ENCODE measurements at places on chromosomes 13 and 19.

- DNase-seq: no peak
Measured at GRCh38 chr13:50303963-50304721, 288.9 kb downstream of the KCNRG start.

DNA sequence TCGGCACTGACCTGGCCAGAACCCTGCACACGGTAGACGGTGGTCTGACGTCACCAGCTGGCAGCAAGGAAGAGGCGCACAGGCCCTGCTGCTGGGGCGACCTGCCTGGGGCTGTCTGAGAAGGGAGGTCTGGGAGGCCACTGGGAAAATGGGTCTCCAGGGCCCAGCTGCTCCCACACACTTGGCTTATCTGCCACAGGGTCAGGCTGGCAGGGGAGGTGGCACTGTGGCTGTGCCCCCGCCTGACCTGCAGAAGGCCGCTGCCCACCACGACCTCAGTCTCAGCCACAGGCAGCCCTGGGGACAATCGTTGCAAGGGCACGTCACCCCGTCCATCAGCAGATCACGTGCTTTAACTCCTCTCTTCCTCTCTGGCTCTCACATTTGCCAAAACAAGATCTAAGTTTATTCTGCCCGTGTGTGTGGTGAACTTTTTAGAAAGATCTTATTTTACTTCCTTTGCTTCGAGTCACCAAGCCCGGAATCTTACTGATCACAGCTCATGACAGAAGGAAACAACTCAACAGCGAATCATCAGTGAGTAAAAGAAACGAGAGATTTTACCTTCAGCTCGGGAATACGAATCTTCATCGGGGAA is 45.2 kb upstream of the RANBP3 start:
- no peak for DNase-seq

- no peak for DNase-seq
Measured at GRCh38 chr13:81001828-81002385, 661.0 kb upstream of the SPRY2 start.

DNA sequence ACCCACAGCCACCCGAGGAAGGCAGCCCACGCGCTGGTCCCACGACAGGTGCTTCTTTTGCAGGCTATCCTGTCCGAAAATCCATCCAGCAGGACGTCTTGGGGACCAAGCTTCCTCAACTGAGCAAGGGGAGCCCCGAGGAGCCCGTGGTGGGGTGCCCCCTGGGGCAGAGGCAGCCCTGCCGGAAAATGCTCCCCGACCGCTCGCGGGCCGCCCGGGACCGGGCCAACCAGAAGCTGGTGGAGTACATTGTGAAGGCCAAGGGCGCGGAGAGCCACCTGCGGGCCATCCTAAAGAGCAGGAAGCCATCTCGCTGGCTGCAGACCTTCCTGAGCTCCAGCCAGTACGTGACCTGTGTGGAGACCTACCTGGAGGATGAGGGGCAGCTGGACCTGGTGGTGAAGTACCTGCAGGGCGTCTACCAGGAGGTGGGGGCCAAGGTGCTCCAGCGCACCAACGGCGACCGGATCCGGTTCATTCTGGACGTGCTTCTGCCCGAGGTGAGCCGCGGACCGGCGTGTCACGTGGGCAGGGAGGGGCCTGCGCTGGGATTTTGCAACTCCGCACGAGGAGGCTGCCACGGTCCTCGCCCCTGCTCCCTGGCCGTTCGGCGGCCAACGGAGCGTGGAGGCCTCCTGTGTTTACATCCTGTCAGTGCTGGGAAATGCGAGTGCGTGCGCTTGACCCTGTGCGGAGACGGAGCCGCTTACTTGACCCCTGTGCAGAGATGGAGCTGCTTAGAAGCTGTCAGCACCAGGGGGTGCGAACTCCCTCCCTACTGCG is 12.9 kb upstream of the NDUFS7 start:
- DNase-seq: no peak

DNA sequence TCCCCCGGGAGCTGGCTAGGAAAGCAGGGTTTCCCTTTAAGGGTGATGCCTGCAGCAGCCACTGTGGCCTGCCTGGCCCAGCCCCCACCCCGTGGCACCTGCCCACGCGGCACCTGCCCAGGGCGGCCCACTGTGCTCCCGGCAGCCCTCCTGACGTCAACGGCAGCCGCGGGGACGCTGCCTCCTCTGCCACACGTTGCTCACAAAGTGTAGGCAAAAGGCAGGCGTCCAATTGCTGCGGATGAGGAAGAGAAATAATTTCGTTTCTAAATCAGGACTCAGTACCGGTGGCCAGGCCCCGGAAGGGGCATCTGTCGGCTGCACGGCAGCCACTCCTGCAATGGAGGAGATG is 122.3 kb downstream of the URI1 start:
- no peak for DNase-seq

GRCh38 chr19:595326-596262 is 5.9 kb downstream of the HCN2 start:
- DNase-seq: no peak

DNA sequence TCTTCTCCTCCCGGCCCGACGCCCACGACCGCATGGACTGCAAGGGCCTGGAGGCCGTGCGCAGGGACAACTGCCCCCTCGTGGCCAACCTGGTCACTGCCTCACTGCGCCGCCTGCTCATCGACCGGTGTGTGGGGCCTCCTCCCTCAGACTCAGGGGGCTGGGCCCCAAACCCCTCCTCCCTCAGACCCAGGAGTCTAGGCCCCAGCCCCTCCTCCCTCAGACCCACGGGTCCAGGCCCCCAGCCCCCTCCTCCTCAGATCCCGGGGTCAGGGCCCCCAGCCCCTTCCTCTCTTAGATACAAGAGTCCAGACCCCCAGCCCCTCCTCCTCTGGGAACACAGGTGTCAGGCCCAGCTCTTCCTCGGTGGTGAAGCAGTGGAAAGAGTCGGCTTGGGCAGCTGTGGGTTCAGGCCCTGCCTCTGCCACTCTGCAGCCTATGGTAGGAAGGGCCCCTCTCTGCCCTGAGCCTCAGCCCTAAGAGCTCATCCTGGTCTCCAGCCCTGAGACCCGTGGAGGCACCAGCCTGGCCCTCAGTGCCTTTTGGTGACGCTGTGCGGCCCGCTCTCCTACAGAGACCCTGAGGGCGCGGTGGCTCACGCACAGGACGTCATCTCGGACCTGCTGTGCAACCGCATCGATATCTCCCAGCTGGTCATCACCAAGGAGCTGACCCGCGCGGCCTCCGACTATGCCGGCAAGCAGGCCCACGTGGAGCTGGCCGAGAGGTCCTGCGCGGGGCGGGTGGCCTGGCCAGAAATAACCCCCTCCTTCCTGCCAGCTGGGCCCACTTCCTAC is 3.7 kb upstream of the SPIB start:
- peak; percentile 15 for DNase-seq

- no peak for DNase-seq
Measured at GRCh38 chr19:6228551-6229215, 51.1 kb downstream of the MLLT1 start.

- DNase-seq: no peak
Measured at GRCh38 chr13:110257408-110257807, 49.5 kb downstream of the COL4A1 start.

DNA sequence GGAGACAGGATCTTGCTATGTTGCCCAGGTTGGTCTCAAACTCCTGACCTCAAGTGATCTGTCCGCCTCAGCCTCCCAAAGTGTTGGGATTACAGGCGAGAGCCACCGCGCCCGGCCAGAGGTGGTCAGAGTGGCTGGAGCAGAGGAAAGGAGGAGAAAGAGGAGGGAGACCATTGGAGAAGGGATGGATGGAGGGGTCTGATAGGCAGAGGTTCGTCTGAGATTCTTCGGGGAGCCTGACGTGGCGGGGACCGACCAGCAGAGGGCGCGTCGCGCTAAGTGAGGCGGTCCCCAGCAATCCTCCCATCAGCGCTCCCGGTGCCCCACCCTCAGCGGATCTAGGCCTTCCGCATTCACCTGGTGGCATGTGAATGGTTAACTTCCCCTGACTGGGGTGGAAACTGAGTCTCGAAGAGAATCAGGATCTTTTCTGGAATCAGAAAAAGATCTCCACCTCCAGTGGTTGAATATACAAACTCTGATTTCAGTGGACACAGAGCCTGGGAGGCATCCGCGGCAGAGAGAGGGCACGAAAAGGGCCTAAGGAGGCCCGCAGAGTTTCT is 8.8 kb downstream of the GTPBP3 start:
- DNase-seq: no peak

- DNase-seq: no peak
Measured at GRCh38 chr19:1052349-1052975, 12.6 kb downstream of the ABCA7 start.

DNA sequence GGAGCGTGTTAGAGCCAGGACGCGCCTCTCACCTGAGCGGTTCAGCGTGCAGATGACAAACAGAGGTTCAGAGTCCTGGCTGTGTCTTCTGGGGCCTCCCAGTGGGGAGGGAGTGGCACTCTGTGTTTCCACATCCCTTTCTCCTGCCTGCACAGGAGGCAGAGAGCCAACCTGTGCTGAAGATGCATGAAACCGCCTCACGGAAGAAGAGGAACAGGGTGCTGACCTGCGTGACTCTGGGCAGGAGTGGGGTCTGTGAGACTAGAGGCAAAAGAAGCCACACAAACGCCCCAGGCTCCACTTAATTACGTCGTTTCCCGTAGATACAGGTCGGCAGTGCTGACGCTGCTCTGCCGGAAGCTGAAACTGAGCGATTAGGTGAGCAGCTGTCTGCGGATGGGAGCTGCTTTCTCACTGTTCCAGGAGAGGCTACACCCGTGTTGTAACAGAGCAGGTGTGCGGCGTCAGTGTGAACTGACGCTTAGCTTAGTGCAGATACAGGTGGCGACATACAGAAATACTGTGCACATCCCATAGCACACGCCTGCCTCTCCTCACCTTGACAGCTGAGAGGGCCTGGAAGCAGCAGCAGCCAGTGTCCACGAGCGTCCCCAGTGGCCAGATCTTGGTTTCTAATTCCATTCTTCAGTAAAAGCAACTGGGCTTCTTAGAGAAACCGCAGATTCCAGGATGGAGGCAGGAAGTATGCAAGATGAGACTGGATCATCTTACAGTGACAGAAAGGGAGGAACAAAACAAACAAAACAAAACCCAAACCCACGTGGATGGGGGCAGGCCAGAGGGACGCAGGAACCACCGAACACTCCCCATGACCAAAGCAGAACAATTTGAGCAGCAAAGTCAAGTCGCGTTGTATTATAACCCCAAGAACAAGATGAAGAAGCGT is 37.7 kb upstream of the MCF2L start:
- peak; percentile 29 for DNase-seq

GRCh38 chr19:18763674-18764590 is 27.2 kb downstream of the COMP start:
- no peak for DNase-seq

DNA sequence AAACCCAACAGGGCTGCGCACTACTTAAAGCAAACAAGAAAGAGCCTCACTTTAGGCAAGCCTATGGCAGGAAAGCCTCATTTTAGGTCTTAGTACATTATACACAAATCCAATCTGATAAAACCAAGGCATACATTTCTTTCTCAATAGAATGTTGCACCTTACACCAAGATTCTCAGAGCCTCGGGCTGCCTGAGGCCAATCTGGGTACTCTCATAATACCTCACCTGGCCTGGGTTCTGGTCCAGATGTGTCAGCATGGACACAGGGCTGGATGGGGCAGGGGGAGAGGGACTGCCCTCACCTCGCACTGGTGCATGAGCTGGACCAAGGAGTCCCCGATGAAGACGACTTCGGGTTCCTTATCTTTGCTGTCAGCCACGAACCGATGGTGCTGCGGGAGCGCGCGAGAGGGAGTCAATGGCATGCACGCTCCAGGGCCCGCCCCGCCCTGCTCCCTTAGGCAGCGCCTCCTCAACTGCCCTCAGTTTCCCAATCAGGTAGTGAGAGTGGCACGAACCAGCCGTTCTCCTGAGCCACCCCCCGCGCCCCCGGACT is at the start of gene PRR19:
PRR19 (plus strand) TSS at position 487 of the 558 bp plus-strand sequence. CDS start 7,453 bp downstream, outside the sequence.
- no peak for DNase-seq
